ENCODE measurements at places on chromosomes 7 and 10.
A peak's percentile ranks its signal among the peaks of the same experiment; 100 is the strongest.

DNA sequence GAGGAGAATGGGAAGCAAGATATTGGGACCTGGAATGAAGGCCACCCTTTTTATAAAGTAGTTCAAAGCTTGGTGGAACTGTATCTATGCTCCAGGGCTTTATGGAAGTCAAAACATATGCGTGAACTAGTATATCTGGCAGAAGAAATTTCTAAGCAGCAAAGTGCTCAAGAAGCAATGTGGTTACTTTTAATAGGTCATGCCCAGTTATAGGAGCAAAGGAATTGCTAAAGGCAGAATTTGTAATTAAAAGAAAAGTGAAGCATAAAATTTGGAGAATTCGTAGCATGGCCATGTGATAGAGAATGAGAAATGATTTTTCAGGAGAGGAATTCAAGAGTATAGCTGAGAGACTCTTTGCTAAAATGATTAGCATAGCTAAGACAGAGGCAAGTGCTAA lies 1110.4 kb downstream of the XPNPEP1 start:
- no peak for DNase-seq

DNA sequence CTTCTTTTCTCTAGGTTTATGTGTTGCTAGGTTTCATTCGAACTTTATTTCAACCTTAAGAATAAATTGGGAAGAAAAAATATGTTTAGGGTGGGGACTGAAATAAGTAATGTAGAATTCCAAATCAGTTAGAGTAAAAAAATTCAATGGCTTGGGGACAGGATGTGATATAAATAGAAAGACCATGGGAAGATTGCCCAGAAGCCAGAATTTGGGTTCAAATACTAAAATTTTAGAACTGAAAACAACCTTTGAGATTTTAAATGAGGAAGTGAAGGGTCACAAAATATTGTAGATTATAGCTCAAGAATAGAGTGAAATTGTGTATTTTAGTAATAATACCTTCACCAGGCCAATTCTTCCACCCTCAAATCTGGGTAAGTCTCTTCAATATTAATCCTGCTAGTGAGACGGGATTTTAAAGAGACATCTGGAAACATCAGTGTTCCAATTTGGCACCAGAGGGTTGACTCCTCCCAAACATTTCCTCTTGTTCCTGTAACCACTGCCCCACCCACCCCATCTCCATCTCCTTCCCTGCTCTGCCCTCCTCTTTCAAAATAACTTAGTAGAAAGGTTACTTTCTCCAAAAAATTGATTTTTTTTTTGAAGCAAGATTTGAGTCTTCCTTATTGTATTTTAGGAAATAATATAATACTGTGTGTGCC lies 51.3 kb upstream of the FAM3C start:
- no peak for DNase-seq

- DNase-seq, result peak; percentile 15
Observed at GRCh38 chr7:151115121-151115835, 29.0 kb downstream of the AGAP3 start.

DNA sequence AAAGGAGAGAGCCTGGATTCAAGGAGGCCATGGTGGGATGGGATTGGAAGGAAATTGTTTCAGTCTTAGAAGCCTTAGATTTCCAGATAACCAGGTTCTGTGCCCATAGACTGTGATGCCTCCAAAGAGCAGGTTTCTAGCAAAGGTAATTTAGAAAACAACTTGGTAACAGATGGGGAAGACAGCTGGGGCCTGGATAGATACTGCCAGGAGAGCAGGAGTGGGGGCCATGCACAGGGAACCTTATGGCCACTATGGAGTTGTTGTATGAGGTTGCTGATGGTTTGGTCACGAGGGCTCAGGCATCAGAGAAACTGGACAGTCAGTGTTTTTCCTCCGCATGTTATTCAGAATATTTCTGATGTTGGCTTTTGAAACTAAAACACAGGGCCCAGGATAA lies 901.9 kb downstream of the LRMDA start:
- DNase-seq, result no peak

DNA sequence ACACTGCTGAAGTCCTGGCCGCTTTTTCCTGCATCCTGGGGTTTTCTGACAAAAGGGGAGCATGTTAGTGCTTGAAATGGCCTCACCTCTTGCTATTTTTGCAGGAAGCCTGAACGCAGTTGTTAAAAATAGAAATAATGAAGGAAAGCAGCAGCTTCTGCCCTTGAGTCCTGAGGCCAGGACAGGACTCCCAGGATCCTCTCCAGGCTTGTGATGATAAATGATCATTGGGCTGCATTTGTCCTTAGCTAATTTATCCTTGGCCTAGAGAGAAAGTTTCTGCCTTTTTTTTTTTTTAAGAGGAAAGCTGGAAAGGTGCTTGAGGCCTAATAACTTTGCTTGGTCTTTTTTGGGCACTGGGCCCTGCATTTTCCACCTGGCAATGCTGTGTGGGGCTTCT lies 17.7 kb upstream of the FAM20C start:
- DNase-seq, result no peak

- peak; percentile 62 for DNase-seq
Observed at GRCh38 chr10:70405037-70405824, 1.3 kb downstream of the EIF4EBP2 start.

DNA sequence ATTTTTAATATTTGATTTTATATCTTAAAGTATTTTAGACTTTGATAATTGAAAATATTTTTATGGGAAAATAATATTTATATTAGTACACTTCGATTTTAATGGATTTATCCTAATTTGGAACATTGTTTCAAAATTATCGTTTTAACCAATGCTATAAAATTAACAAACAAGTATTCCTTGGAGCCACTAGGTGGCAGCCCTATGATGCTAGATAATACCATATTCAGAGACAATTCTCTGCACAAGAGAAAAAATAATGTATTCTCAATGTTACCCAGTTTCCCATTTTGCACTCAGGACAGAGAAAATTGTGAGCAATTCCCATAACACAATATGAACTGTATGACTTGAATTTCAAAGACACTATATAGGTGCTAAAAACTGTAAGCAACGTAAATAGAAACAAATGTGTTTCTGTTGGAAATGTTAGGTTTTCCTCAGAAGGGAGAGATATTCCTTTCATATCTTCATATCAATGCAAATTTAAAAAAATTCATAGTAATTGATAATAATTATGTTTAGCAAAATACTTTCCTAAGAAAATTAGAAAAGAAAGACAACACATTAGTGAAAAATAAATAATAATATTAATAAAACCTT lies 237.8 kb downstream of the SEMA3E start:
- peak; percentile 54 for DNase-seq

- DNase-seq, result peak; percentile 44
Observed at GRCh38 chr7:115634633-115635032, 395.9 kb downstream of the TFEC start.

- DNase-seq, result peak; percentile 31
Observed at GRCh38 chr10:86857128-86857721, 100.2 kb downstream of the MMRN2 start.

GRCh38 chr7:141389140-141389796 lies 161.9 kb upstream of the AGK start:
- no peak for DNase-seq

- DNase-seq, result no peak
Observed at GRCh38 chr7:148395990-148396716, 194.4 kb upstream of the C7orf33 start.

- peak; percentile 84 for DNase-seq
Observed at GRCh38 chr10:95841661-95842498, 65.9 kb upstream of the CC2D2B start.

- DNase-seq, result no peak
Observed at GRCh38 chr7:155062411-155062810, 7.7 kb upstream of the HTR5A start.

GRCh38 chr7:14023838-14024237 lies 34.4 kb upstream of the ETV1 start:
- no peak for DNase-seq

GRCh38 chr7:120984406-120984805 lies 4.1 kb upstream of the CPED1 start:
- no peak for DNase-seq

GRCh38 chr10:16896993-16897392 lies 79.8 kb upstream of the RSU1 start:
- DNase-seq, result no peak

DNA sequence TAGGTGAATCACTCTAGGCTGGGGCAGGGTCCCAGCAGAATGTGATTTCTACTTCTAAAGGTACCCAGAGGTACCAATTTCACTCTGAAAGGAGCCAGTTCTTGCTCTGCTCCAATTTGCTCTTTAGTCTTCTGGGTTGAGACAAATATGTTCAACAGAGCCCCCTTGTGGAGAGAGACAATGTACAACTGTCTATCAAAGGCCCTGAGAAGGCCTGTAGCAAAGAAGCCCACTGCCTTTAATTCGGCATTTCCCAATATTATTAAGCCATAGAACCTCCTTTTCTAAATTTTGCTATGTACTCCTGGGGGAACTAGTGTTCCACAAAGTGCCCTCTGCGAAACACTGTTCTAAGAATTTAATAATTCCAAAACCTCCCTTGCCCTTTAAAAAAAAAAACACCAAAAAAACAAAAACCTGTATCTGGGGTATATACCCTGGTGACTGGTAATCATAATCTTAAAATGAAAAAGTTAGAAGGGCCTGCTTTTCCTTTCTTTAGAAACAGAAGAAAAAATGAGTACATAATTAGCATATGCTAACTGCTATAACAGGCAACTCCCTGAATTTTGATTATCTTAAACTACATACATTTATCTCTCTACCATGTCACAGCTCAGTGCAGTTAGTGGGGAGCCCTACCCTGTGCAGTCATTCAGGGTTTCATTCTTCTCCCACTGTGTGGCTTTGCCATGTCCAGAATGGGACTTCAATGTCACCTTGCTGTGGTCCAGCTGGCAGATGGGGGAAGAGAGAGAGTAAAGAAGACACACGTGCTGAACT lies 160.9 kb upstream of the BMPER start:
- peak; percentile 34 for DNase-seq

DNA sequence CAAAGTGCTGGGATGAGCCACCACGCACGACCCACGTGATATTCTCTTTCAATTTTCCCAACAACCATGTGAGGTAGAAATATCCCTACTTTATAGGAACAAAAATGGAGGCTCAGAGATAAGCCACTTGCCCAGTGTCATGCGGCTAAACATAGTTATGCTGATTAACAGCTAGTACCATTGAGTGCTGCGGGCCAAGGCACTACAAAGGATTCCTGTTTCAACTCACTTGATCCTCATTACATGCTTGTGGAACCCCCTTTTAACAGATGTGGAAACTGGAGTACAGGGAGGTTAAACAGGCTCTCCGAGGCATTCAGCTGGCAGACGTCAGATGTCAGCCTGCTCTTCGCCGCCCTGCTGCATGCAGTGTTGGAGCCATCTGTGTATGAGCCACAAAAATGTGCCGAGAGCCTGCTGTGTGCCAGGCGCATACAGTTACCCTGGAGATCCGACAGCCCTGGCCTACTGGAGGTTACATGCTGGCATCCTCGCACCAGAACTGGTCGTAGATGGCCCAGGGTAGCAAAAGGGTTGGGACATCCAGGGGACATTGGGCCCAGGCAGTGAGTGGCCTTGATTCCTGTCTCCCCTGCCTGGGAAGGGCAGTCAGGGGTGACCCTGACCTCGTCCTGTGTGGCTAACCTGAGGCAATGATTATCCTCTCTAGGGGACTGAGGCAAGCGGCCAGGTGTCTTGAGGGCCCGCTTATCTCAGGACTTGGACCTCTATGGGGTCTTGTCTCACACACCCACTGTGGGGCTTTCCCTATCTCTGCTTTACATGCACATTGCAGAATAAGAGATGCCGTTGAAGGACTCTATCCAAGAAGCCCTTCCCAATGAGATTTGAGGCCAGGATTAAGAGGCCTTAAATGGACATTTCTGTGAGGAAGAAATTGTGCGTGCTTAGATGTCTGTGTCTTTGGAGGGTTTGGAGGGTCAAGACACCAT lies 18.5 kb upstream of the SRGN start:
- DNase-seq, result no peak

- no peak for DNase-seq
Observed at GRCh38 chr7:157439149-157439548, 102.3 kb downstream of the DNAJB6 start.

DNA sequence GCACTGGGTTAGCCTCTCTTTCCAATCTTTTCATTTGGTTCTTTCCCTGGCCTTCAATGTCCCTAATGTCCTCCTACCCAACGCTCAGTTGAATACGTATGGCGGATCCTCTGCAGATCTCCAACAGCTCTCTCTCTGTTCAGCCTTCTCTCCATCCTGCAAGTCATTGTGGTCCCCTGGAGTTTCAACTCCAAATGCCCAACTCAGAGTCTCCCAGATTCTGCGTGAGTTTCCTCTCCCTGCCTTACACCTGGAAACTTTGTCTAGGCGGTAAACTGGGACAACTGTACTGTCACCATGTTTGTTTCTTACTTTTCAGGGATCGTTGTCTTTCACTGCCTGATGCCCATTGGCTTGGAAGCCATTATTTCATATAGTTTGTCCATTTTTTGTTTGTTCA lies 273.1 kb downstream of the TNS3 start:
- no peak for DNase-seq

- peak; percentile 88 for DNase-seq
Observed at GRCh38 chr10:116947841-116948529, 57.0 kb downstream of the SHTN1 start.

GRCh38 chr7:128959296-128959695 lies 21.6 kb downstream of the IRF5 start:
- no peak for DNase-seq

- no peak for DNase-seq
Observed at GRCh38 chr7:124630395-124630794, 135.2 kb downstream of the GPR37 start.

DNA sequence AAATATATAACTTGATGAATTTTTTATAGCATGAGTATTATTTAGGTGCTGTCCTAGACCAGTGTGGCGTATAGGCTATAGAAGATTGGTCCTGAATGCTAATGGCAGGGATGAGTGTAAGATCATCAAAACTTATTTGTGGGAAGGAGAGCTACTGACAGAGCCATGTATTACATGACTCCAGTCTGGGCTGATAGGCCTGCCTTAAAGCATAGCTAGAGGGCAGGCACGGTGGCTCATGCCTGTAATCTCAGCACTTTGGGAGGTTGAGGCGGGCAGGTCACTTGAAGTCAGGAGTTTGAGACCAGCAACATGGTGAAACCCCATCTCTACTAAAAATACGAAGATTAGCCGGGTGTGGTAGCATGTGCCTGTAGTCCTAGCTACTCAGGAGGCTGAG lies 198.1 kb upstream of the KLF14 start:
- no peak for DNase-seq

- no peak for DNase-seq
Observed at GRCh38 chr10:79372871-79373270, 25.6 kb downstream of the PPIF start.

DNA sequence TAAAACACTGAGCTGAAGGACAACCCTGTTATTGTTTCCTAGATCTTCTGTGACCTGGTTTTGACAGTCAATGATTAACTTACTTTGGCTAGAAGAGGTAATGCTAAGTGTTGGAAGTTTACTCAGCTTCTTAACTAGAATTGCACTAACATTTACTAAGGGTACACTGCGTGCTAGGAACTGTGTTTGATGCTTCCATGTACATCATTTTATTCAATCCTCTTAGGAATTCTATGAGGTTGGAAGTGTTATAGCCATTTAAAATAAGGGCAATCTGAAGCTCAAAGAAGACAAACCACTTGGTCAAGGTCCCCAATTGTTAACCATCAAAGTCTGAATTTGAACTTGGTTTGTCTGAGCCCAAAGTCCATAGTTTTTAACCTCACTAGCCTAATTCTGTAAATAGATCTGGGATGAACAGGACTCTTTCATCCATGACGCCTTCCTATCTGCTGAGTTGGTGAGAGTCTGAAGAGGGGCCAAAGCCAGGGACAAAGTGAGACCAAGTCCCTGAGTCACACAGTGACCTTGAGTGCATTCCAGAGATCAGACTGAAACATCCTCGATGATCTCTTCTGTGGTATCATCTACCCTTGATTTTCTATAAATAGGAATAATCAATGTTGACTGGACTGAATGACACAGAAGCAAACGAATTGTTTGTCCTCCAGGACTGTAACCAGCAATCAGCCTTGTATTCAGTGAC lies 29.2 kb upstream of the ZNRF2 start:
- DNase-seq, result no peak

GRCh38 chr10:692682-693351 lies 3.3 kb upstream of the DIP2C start:
- DNase-seq, result no peak
